NCI-H1930 (cell line): ENCODE measurements at places on chromosomes 7 and 10.

DNA sequence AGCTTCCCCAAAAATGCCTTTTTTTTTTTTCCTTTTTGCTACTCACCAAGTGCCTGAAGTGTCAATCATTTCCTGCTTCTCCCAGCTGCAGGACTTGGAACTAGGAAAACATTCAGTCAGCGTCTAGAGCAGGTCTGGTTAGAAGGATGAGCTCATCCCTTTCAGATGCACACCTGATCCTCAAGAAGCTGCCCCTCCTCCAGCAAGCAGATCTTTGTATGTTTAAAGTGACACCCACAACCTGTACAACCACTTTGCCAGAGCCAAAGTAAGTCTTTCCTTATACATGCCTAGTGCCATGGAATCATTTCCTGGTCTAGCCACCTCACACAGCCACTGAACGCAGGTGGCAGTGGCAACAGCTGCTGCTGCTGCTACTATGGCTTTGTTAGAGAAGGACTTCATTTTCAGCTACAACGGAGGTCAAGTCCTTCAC, 10.4 kb upstream of the USP54 start:
- DNase-seq: no peak

DNA sequence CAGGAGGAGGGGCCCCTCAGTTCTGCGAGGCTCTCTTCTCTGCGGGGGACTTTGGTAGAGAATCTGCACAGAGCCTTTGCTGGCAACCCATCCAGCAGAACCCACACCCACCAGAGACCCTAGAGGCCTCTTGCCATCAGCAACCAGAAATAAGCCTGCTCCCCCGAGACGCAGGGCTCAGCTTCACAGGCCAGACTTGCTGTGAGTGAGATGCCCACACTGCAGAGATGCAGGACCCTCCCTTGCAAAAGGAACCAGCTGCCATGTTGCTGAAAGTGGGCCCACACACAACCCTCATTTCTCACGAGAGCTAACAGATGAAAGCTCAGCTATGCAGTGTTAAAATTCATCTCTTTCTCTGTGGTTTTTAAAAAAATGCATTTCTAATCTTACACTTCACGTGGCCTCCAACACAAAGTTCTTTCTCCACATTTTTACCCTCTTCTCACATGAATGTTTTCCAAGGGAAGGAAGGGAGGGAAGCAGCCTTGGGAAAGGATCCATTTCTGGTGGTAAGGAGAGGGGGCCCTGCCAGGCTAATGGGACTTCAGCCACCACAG, 171.6 kb downstream of the CCDC3 start:
- DNase-seq: no peak

GRCh38 chr10:114654822-114655575, 3.1 kb downstream of the ABLIM1 start:
- DNase-seq: no peak

- DNase-seq: no peak
Observed at GRCh38 chr10:26792758-26793495, 67.8 kb downstream of the ABI1 start.

GRCh38 chr10:98644466-98644865, 197.7 kb upstream of the HPS1 start:
- DNase-seq: no peak

DNA sequence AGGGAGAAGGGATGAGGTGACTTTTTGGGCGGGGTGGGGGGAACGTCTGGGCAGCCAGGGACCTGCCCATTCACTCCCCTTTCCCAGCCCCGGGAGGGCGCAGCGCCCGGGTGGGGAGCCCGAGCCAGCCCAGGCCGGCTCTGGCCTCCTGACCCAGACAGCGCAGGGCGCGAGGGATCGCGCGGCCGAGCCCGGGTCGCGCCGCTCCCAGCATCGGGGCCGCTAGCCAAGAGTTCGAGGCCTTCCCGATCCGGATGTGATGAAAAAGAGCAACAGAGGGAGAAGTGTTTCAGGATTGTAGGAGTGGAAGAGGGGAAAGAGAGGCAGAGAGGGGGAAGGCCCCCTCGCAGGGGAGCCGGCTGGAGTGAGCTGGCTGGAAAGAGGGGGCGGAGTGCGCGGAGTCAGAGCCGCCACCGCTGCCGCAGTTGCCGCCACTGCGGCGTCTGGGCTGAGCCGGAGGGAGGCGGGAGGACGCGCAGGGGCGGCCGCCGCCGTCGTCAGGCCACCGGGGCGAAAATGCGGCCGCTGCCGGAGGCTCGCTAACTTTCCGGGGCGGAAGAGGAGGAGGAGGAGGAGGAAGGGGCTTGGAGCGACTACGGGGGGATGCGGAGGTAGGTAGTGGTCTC, at the start of gene MDFIC:
MDFIC (plus strand) TSS at position 69 of the 626 bp plus-strand sequence. CDS start 940 bp downstream, outside the sequence.
- no peak for DNase-seq

GRCh38 chr7:28442540-28443420, 30.5 kb downstream of the CREB5 start:
- DNase-seq: no peak

- DNase-seq: no peak
Observed at GRCh38 chr7:32218741-32219288, 148.6 kb upstream of the PDE1C start.

DNA sequence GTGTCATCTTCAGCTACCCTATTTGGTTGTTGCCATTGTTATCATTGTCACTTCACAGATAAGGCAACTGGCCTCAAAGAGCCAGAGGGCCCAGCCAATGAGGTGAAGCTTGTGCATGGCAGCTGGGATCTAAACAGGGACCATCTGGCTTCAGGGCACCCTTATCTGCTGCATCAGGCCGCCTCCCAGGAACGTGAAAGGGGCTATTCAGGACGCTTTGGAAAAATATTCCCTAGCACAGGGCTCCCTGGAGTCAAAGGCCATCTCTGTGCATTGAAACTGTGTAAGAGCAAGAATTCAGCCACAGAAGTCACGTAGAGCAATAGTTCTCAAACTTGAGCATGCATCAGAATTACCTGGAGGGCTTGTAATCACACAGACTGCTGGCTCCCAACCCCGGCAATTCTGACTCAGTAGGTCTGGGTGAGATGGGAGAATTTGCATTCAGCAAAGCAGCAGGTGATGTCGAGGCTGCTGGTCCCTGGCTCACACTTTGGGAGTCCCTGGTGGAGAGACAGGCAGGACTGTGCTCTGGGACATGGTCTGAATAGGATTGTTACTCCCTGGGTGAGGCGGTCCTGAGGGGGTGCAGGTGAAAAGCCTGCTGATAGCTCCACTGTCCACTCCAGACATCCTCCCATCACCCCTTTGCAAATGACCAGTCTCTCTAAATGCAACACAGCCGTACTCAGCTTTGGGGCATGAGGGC, 21.5 kb upstream of the PLEKHA1 start:
- DNase-seq: no peak

GRCh38 chr7:17062151-17063044, 180.6 kb upstream of the AGR3 start:
- DNase-seq: no peak

- no peak for DNase-seq
Observed at GRCh38 chr7:7965301-7965700, 3.3 kb upstream of the GLCCI1 start.

DNA sequence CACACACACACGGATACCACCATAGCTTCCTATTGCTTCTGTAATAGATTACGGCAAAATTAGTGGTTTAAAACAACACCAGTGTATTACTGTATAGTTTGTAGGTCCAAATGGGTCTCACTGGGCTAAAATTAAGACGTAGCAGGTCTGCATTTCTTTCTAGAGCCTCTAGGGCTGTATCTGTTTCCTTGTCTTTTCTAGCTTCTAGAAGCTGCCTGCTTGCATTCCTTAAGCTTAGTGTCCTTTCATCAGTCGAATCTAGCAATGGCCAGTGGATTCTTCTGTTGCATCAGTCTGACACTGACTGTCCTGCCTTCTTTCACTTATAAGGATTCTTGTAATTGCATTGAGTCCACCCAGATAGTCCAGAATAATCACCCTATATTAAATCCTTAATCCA, 882.3 kb downstream of the PCDH15 start:
- DNase-seq: no peak

DNA sequence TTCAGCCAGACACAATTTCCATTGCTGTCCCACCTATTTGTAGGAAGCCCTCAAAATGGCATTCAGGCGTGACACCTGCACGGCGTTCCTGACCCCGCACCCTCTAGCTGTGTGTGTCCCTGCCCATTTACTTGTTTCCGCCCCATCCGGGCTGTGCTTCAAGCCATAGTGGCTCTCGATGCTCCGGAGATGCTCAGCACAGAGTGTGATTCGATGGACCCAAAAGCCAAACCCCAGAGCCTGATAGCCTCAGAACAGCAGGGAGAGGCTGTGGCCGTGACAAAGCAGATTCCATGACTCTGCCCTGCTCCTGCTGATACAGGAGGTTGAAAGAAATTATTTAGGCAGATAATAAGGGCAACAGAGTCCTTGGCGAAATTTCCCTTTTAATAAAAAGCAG, 13.4 kb downstream of the BUD31 start:
- DNase-seq: no peak

- DNase-seq: no peak
Observed at GRCh38 chr7:70071766-70072165, 473.5 kb downstream of the AUTS2 start.
